ENCODE measurements at places on chromosomes 3 and 15. TPM values are rescaled to one million over a fixed set of nuclear protein-coding genes. Genes with fewer than 3 reads are reported as not detected.

DNA sequence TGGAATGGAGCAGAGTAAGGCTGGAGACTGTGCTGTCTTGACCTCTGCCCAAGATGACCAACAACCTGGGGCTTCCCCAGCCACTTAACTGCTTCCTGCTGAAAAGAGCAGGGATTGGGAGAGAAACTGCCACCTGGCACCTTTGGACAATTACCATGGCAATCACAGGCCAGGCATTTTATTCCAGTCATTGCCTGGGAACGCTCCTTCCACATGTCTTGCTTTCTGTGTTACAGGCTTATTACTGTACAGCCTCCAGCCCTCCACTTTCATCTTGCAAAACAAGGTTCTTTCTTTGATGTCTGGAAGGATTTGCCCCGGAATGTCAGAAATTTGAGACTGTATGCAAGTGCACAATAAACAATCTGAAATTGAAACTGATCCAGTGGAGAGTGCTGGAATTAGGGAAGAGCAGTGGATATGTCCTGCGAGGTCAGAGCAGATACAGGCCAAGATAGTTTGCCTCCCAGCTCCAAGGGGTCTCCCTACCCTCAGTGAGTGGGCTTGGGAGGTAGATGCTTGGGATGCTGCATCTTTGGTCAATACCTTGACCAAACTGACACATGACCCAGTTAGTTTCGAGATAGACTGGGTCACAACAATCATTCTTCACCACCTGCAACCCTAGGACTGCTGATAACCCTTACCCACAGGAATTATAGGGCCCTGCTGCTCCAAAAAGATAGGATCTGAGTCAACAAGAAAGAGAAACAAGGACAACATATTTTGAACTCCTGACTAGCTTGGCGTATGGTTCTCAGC lies 2.7 kb downstream of the PPP1R14D start:
- DNase-seq: no peak

NIPA2 gene
- total RNA-seq: 81.7 TPM

GPR156 gene
- total RNA-seq: 2.1 TPM

- DNase-seq: peak; percentile 38
These were observed 6.4 kb downstream of the PDE8A start for GRCh38 chr15:84987949-84988624.

KIF15 gene
- total RNA-seq: 26.4 TPM

DNA sequence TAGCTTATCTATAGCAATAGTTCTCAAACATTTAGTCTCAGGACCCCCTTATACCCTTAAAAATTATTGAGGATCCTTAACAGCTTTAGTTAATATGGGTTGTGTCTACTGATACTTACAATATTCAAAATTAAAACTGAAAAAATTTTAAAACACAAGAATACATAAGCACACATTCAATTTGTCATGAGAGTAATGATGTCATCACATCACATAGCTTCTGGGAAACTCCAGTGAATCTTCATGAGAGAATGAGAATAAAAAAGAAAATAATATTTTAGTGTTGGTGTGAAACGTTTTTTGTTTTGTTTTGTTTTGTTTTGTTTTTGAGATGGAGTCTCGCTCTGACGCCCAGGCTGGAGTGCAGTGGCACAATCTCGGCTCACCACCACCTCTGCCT lies 25.2 kb upstream of the ACP3 start:
- no peak for DNase-seq

MASP1 gene
- total RNA-seq: 3.2 TPM

GRCh38 chr3:32140943-32141342 lies 34.5 kb downstream of the GPD1L start:
- no peak for DNase-seq

CHRFAM7A gene
- 3.3 TPM for total RNA-seq
